ENCODE measurements at places on chromosomes 1 and 21.
A peak's percentile ranks its signal among the peaks of the same experiment; 100 is the strongest.

GRCh38 chr1:20558191-20558590 is 5.8 kb downstream of the FAM43B start:
- DNase-seq: no peak

- DNase-seq: no peak
Measured at GRCh38 chr1:14495381-14495780, 103.1 kb upstream of the KAZN start.

DNA sequence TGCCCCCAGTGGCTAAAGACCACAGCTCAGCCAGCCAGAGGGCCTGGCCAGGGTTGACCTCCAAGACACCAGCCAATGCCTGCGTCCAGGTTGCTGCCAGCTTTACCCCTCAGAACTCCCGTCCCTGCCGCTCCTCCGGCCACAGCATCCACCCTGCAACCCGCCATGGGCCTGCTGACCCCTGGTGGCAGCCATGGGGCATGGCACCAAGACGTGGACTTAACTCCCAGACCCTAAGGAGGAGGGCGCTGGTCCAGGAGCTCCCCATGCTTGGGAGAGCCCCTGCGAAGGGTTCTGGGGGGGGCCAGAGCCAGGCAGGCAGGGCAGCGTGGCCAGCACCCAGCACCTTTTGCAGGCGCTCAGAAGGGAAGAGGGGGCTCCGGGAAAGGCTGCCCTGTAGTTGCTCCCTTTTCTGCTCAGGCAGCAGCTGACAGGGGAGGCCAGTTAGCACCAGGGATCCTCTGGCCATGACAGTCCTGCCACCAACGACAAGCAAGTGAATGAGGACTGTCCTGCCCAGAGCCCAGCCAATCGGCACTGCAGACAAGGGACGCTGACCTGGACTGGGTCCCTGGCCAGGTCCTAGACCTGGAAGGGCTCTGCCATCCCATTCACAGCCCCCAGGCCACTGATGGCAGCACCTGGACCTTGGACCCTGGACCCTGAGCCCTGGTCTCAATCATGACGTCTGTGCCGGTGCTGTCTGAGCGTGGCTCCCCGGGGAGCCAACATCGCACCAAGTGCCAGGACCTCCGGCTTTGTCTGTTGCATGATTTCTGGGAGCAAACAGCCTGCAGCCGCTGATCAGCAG is 246.2 kb downstream of the NPHP4 start:
- DNase-seq: peak; percentile 30

DNA sequence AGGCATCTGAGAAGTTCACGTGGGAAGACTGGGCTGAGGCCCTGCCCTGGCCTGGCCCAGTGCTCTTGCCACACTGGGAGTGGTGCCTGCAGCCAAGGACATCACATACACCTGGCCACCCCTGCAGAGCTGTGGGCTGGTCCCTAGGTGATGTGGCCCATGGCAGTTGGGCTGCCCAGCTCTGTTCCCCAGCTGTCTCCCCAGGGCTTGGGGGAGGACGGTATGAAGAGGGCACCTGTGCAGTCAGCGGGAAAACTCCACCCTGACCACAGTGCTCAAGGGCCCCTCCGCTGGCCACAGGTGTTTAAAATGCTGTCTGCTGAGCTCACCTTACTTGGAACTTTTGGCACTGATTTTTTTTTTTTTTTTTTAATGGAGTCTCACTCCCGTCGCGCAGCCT is 120.4 kb upstream of the SLC25A33 start:
- DNase-seq: no peak

- DNase-seq: peak; percentile 91
Measured at GRCh38 chr1:24364975-24365678, 46.0 kb downstream of the GRHL3 start.

DNA sequence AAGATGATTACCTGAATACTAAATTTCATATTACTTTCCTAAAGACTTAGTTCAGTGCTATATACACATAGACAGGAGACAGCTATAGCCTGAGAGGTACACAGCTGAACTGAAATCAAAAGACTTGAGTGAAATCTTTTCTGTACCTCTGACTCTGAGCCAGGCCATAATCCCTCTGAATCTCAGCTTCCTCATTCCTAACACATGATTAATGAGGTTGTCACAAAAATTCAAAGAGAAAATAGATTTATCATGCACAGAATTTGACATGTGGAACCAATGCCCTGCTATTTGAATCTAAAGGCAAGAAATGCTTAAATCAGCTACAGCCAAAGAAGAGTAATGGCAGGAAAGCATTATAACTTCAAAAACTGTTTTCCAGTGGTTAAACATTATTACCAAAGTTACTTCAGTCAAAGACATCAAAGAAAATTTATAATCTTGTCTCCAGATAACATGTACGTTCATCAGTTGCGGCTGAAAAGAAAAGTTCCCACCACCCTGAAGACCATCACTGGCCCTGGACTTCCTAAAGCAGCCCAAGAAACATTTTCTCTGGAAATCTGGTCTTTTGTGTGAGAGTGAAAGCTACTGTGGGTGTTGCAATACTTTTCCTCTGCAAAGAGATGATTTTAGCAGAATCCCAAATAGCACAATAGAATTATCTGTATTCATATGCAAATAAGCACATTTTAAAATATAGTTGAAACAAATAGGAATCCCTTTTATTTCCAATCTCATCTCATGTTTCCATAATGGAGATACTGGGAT is 13.8 kb upstream of the ATP1A1 start:
- no peak for DNase-seq

GRCh38 chr1:157955221-157955620 is 38.2 kb upstream of the KIRREL1 start:
- DNase-seq: no peak

- DNase-seq: no peak
Measured at GRCh38 chr21:20030390-20030789, 967.8 kb upstream of the NCAM2 start.
